ENCODE measurements at places on chromosomes 11 and 22.
A peak's percentile ranks its signal among the peaks of the same experiment; 100 is the strongest.

DNA sequence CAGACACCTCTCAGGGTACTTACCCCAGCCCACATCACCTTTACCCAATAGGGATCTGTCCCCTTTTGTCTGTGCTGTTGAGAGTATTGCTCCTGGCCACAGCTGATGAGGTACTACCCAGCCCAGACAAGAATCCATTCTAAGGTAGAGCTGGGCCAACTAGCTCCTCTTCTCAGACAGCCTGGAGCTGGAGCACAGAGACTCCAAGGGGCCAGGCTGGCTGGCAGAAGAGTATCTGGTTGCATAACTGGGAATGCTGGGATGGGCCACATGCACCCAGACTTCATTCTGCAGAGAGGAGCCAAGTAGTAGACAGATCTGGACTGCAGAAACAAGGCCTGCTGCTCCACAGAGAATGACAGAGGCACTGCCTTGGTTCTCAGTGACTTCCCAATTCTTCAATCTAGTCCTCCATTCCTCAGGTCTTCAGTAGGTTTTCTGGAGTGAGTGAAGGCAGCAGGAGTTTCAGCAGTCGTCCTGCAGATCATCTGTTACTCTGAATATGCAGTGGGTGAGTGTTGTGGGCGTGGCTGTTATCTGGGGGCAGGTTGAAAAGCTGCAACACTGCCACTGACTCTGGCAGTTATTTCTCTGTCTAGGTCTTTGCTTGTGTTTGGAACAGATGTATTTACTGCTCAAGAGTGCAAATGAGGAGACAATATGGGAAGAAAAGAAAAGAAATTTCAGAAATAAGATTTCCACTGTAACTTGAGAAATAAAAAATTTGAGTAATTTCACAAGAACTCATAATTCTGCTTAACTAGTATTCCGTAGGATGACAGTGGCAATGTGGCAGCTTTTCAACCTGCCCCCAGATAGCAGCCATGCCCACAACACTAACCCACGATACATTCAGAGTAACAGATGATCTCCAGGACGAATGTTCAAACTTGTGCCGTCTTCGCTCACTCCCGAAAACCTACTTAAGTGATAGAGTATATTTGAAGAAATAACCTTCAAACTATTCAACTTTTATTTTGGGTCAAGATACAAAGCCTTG, 34.9 kb downstream of the MAPK1 start:
- DNase-seq, result no peak

DNA sequence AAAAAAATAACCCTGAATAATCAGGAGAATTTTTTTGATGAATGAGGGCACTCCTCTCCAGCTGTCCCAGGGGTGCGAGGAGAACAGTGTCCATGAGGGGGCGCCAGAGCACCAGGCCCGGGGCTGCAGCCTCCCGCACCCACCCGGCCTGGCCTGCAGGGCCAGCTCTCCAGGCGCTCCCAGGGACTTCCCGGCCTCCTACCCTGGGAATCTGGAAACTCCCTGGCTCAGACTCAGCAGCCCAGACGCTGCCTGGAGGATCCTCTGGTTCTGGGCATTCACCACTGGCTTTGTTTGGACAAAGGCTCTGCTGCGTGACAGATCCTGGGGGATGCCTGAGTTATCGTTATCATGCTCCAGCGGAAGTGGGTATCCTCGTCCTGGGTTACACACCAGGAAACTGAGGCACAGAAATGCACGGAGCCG, 31.0 kb downstream of the MCM5 start:
- DNase-seq, result peak; percentile 88

DNA sequence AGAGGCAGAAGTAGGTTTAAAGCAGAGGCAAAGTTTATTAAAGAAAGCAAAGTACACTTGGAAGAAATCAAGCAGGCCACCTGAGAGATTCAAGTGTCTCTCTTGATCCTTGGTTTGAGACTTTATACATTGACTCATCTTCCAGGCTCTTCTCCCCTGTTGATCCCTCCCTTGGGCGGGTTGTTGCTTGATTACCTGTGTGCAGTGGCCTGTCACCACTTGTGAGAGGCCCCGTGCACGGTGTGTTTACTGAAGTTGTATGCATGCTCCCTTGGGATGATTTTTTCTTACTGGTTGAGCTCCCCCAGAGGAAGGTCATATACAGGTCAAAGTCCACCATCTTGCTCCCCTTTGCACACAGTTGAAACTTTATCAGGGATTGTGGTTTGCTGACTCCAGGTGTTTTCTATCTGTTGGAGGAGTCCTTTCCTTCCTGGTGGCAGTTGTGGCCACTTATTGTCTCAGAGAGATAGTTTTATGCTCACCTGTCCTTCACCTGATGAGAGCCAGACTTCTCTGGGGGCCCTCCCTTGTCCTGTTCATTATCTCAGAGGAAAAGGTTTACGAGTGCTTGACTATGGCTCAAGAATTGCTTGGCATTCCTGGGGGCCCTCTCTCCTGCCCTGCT, 16.3 kb upstream of the RBMXL2 start:
- DNase-seq, result no peak

DNA sequence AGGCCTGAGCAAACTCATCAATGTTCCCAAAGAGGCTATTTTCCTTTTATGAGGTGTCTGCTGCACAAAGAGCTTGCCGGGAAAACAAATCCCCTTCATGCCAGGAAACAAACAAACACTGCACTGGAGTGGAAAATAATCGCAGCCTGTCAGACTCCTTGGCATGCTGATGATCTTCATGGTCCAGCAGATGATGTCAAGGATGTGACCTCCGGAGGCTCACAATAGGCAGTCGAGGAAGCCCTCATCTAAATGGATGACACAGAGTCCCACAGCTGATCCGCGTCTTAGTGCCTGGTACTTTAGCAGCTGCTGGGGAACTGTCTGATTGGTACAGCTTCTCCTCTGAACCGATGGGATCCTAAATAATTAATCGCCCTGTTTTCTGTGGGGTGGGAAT, 187.6 kb downstream of the TENM4 start:
- no peak for DNase-seq

GRCh38 chr11:95455228-95455970, 224.4 kb upstream of the SESN3 start:
- no peak for DNase-seq

DNA sequence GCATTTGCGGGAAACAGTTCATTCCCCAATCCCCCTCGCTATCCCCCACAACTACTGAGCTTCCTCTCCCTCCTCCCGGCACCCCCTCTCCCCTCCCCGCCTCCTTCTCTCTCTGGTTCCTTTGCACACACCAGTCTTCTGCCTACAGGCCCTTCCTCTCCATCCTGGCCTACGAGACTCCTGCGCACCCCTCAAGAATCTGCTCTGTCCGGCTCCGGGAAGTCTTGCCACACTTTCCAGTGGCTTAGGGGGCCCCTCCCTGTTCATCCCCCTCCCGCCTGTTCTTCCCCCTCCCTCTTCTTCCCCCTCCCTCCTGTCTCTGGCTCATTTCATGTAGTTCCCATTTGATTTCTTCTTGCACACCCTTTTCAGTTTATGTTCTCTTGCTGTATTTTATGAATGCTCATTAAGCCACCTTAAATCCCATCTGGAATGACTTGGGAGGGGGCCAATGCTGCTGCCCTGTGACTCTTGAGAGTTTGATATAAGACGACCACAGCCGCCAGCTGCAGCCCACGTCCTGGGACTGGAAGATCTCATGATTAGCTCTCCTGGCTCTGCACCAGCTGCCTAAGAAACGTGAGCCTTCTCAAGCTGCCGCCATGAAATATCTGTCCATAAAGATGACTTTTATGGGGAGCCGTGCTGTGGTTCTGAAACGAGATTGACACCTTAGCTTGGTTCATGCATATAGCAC, 50.9 kb downstream of the RPS6KA4 start:
- DNase-seq, result no peak

DNA sequence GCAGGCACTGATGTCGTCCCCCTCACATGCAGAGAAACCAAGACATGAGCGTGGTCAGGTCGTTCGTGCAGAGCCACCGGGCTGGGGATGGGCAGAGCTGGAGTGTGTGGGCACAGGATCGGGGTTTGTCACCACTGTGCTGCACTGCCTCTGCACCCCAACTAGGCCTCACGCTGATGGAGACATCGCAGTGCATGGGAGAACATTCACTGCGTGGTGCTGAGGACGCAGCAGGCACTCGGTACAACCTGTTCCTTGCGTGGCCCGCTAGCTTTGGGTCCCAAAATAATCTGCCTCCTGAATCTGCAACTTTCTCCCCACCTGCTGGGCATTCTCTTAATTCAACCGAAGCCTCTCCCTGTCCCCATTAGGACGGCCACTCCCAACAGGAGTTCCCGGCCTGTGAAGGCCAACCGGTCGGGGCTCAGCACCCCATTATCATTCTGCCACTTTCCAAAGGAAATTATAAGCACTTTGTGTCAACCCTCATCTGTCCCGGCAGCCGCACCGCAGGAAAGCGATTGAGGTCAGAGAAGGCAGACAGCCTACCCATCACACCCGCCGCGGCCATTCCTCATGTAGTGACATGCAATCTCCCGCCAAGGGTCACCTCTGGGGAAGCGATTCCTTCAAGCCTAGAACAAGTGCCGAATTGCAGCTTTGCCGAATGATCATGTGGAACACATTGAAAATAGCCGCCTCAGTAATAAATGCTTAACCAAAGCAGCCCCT, 490.4 kb downstream of the MN1 start:
- no peak for DNase-seq

DNA sequence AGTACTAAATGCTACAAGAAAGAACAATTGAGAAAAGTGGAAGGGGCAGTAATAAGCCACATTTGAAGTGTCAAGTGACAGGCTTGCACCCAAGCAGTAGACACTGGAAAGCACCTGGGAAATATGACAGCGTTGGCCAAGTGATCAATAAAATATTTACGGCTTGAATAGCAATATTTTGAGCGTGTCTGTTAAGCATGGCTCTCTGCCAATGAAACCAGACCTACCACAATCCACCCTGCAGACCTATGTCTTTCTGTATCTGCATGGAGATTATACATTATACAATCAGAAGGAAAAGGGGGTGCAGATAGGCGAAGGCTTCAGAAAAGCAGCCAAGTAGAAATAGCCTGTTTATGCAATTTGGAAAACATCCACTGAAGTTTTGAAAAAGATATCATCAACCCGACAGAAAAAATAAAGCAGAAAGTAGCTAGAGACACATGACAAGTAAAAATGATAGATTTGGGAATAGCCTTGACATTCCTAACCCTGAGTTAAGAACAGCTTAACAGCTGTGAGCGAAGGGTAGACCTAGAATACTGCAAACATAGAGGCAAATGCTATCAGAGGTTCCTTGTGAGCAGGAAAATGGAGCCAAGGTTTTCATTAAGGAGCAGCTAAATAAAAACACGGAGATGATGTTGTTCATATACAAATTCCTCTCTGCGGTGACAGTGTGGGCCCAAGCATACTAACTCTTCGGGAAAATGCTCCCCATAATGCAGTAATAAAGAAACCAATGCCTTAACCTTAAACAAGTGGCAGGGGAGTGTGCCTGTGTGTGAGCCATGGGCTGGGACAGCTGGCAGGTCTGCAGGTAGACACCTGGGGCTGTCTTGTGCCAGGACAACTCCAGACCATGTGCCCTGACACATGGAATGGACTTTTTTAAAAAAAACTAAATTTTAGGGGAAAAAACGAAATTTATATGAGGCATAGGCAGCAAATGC, 71.3 kb downstream of the ETS1 start:
- no peak for DNase-seq

DNA sequence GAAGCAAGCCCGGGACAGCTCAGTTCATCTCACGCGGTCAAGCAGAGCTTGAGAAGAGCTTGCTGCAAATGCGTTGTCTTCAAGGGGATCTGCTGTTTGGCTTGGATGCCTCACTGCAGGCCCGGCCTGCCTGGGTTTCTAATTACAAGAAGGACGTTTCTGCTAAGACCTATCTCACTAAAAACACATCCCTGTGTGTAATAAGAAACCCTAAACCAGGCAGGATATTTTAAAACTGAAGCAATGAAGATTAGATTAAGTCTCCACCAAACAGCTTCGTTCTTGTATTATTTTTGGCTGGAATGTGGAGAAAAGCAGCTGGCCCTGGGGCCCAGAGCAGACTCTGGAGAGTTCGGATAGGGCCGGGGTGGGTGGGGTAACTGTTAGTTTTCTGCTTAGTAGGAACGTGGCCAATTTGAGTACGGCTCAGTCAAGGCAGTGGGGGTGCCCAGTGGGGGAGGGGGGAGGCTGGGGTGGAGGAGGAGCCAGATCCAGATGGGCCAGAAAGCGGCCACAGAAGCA, 6.0 kb downstream of the PKNOX2 start:
- DNase-seq, result no peak

DNA sequence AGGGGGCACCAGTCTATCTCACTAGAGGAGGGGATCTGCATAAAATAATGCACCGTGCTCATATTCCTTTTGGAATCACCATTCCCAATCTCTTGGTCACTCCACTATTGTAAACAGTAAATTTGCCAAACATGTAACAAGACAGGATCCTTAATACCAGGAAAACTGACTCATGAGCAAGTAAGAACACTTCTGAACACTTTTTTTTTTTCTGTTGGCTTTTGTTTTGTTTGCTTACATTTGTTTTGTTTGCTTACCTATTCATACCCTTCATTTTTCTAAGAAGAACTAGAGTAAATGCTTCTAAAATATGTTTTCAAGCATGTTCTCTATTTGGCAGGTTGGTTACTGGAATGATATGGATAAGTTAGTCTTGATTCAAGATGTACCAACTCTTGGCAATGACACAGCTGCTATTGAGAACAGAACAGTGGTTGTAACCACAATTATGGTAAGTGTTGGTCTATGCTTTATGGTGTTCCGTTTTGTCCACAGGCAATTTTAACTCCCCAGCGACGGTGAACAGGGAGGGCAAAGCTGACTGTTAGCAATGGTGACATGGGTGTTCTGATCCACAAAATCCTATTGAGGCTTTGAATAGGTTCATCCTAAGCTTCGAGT, 111.8 kb downstream of the MSANTD4 start:
- DNase-seq, result no peak

- DNase-seq, result no peak
Measured at GRCh38 chr11:121298774-121299173, 6.2 kb downstream of the SC5D start.

GRCh38 chr22:35477911-35478582, 62.6 kb upstream of the RASD2 start:
- DNase-seq, result peak; percentile 91

GRCh38 chr11:64344787-64345186, 4.8 kb downstream of the CCDC88B start:
- no peak for DNase-seq

GRCh38 chr11:93051186-93051585, 81.7 kb downstream of the MTNR1B start:
- DNase-seq, result no peak

GRCh38 chr11:67583247-67584204, at the start of gene GSTP1:
Gene GSTP1 (plus strand): TSS chr11:67583812. CDS start chr11:67583844, 32 bp downstream.
- peak; percentile 96 for DNase-seq

- DNase-seq, result no peak
Measured at GRCh38 chr11:109059402-109059801, 362.6 kb upstream of the C11orf87 start.

GRCh38 chr22:27252282-27253049, 549.1 kb downstream of the MN1 start:
- peak; percentile 91 for DNase-seq

- DNase-seq, result no peak
Measured at GRCh38 chr11:44709966-44710365, 16.8 kb upstream of the TSPAN18 start.
